NCI-H2171 (cell line): ENCODE measurements at places on chromosomes 16 and 17.

- DNase-seq, result no peak
Measured at GRCh38 chr17:58215685-58216084, 3.4 kb downstream of the MKS1 start.

- DNase-seq, result no peak
Measured at GRCh38 chr17:51661403-51661802, 401.1 kb downstream of the UTP18 start.

DNA sequence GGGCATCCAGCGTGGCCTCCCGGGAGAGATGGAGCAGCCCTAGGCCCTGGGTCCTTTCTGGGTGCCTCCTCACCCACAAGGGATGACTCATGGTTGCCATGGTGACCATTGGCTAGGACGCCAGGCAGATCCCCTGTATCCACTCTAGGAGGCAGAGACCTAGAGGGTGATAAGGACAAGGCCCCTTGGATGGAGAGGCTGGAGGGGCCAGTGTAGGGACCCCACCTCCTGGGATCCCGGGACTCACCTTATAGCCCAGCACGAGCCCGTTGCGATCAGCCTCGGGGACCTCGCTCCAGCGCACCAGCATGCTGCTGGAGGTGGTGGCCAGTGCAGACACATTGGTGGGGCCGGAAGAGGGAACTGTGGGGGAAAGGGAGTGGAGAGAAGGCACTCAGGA is 82.2 kb upstream of the CDC42EP4 start:
- no peak for DNase-seq

- DNase-seq, result no peak
Measured at GRCh38 chr16:26816266-26816665, 250.5 kb upstream of the C16orf82 start.

DNA sequence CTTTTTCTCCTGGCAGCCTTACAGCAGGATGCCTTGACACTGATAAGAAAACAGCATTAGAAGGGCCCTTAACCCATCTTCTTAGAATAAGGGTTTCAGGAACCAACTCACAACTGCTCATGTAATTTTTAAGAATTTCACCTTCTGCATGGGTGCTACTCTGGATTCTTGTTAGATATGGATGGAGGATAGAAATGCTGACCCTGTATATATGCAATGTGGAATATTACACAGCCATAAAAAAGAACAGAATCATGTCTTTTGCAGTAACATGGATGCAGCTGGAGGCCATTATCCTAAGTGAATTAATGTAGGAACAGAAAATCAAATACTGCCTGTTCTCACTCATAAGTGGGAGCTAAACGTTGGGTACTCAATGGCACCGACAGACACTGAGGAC is 423.5 kb downstream of the CA10 start:
- DNase-seq, result no peak

- no peak for DNase-seq
Measured at GRCh38 chr16:546909-547770, 13.1 kb upstream of the PRR35 start.

- no peak for DNase-seq
Measured at GRCh38 chr17:7080456-7081041, 498 bp upstream of the CLEC10A start.

DNA sequence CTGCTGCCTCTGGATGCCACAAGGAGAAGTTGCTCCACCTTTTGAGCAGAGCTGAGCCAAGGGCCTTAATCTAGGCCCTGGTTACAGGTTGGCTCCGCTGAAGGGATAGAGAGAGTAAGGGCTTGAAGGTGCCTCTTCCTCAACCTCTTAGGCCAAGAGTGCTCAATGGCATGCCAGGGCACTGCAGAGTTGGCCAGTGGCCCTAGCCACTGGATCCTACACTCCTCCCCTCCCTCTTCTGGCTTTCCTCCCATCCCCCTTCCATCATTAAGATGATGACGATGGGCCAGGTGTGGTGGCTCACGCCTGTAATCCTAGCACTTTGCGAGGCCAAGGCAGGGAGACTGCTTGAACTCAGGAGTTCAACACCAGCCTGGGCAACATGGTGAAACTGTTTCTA is 50.5 kb downstream of the MYO18A start:
- no peak for DNase-seq

DNA sequence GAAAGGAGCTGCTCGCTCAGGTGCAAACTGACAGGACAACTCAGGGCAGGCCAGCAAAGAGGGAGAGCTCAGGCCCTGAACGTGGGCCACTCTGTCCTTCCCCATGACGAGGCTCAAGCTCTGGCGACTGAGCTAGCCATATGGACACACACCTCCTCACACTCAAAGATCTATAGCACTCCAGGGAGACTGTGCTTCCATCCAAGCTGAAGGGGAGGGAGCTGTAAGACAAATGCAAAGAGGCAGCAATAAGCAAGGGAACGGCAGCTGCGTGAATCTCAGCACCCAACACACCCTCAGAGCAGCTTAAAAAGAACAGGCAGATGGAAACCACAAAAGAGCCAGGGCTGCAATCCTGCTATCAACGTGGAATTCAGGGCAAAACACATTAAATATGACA is 13.5 kb downstream of the NUDT16L1 start:
- DNase-seq, result no peak

DNA sequence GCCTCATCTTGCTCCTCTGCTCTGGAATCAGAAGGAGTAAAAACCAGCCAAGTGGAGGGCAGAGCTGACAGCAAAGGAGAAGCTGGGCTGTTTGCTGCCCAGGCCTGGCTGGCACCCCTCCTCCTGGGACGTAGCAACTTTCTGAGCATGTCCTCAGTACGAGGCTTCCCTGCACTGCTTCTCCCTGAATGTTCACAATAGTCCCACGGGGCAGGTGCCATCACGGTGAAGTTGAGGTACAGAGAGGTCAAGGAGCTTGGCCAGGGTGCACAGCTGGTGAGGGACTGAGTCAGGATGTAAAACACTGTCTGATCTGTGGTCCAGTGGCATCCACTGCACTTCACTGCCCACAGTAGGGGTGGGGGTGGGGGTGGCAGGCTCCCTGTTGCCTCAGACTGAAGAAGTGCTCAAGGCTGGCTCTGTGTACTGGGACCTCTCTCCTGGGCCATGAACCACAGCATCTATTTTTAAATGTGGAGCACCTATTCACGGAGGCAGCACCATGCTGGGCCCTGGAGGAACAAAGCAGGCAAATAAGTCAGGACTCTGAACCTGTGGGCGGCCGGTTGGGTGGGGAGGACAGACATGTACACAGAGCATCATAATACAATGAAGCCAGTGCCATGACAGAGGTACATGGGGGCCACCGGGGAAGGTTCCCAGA is 369.5 kb downstream of the SEC14L1 start:
- DNase-seq, result no peak

- no peak for DNase-seq
Measured at GRCh38 chr17:32993977-32994376, 2.3 kb downstream of the SPACA3 start.

DNA sequence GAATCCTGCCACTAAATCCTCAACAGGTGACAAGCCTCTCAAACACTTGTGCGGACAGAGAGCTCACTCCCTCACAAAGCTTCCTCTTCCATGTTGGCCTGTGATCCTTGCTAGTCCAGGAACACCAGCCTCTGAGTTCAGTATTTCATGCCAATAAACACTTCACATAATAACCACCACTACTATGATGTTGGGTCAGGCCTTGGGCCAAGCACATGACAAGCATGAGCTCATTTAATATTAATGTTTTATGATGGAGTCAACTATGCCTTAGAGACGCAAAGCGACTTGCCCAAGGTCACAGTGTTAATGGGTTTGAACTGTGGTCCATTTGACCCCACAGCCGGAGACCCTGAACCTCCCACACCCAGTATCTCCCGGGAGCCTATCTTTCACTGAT is 129.1 kb downstream of the GAS7 start:
- DNase-seq, result no peak

- DNase-seq, result no peak
Measured at GRCh38 chr16:22198547-22199293, 7.4 kb upstream of the EEF2K start.

- DNase-seq, result no peak
Measured at GRCh38 chr17:77124192-77124889, 16.4 kb upstream of the SEC14L1 start.

DNA sequence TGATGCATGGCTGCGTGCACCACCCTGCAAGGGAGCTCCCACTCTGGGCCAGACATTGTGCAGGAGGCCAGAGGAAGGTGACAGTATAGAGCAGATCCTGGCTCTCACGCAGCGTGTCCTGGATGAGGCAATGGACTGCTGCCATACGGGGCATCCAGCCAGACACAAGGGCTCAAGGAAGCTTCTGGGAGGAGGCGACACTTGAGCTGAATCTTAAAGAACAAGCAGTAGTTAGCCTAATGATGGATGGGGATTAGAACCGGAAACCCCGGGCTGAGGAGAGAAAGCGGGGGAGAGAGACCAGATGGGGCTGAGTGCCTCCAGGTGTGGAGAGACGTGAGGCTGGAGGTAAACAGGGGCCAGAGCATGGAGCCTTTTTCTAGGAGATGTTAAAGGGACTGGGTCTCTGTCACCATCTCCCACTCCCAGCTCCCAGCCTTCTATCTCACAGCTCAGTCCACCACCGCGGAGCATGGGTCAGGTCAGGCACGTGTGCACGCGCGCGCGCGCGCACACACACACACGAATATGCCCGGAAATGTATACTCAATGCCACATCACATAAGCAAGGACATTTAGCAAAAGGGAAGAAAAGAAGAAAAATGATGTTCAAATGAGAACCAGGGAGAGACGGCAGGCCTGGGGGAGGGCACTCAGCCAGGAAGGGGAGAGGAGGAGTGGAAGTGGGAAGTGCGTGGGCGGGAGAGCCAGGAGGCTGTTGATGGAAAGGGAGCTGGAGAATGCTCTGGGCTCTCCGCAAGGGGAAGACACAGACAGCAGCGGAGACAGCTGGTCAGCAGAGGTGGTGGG is 46.3 kb downstream of the CCDC42 start:
- no peak for DNase-seq

DNA sequence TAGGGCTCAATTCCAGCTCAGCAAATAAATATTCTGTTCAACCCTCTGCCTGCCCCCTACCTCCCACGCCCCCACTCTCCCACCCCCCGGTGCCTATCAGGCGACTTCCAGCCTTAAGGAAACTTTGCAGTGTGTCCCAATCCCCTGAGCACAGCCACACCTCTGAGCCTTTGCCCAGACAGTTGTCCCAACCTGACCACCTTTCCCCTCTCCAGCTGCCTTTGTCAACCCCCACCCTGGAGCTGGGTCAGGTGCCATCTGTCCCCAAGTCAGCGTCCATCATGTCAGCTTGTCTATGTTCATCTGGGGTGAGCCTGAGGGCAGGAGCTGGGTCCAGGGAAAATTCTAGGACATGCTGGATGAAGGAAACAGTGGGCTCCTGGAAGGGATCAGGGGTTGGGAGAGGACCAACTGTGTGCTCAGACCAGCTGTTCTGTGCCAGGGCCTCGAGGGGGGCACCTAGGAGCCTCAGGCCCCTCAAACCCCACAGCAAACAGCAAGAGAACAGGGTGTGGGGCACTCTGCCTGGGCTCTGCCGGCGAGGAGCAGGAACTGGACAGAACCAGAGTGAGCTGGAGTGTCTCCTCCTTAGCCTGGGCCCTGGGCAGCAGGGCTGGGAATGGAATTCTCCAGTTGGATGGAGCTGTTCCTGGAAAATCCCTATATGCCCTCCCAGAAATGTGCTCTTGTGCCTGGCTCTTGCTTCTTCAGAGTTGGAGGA is 17.8 kb downstream of the CDH16 start:
- no peak for DNase-seq

GRCh38 chr16:22888791-22889190 is 74.8 kb downstream of the HS3ST2 start:
- no peak for DNase-seq

- no peak for DNase-seq
Measured at GRCh38 chr16:70746040-70746707, 54.8 kb downstream of the VAC14 start.

GRCh38 chr16:85570735-85571562 is 42.2 kb upstream of the GSE1 start:
- DNase-seq, result no peak

GRCh38 chr17:8015236-8015956 is 13.0 kb downstream of the GUCY2D start:
- no peak for DNase-seq

DNA sequence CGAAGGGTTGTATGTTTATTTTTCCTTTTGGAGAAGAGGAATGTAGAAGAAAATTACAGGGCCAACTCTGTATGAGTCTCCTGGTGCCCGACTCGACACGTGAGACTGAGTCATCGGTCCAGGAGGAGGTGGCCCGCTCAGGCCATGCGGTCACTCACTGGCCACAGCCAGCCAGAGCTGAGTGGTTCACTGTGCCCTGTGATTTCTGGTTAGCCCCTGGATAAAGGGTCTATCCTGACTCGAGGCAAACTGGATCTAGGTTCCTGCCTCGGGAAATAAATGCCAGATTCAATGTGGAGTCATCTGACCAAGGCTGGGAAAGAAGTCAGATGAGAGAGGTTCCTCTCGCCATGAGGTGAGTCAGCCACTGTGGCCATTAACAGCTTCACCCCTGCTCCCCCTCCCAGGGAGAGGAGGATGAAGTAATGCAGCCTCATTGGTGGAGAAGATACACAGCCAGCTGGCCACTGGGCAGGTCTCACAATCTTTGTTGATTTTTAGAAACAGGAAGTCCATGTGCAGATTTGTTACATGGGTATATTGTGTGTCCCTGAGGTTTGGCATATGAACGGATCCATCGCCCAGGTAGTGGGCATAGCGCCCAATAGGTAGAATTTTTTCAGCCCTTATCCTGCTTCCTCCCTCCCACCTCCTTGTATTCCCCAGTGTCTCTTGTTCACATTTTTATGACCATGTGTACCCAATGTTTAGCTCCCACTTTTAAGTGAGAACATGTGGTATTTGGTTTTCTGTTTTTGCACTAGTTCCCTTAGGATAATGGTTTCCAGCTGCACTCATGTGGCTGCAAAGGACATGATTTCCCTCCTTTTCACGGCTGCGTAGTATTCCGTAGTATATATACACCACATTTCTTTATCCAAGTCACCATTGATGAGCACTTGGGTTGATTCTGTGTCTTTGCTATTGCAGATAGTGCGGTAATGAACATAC is 21.7 kb upstream of the USP36 start:
- no peak for DNase-seq

DNA sequence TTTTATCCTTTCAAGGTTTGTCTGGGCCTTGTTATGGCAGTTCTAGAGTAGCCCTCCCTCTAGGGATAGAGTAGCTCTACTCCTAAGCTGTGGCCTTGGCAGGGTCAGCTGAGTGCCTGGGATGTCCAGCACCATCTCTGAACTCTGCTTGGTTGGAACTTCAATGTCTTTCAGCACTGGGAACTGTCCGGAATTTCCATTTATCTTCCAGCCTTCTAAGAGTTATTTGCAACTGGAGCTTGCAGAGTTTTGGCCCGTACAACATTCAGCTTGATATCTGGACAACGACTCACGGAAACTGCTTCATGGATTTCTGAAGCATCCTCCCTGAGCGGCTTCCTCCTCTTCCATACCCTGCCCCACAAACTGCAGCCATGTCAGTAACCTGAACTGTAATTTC is 22.9 kb downstream of the MMD start:
- DNase-seq, result no peak

DNA sequence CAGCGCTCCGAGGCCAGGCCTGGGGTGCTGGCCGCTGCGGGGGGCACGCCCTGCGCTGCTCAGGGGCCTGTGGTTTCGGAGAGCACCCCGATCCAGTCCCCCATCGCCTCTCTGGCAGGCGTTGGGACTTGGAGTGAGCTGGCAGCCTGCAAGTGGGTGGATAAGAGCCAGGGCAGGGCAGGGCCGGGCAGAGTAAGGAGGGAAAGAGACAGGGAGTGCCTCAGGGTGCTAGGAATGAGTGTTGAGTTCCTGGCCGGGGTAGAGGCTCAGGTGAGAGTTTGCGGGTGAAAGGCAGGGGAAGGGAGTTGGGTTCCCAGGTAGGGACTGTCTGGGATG is 1.3 kb downstream of the CDH13 start:
- no peak for DNase-seq
